ENCODE measurements at places on chromosomes 1 and 21.

- no peak for DNase-seq
Measured at GRCh38 chr21:43865540-43866259, 677 bp downstream of the AGPAT3 start.

DNA sequence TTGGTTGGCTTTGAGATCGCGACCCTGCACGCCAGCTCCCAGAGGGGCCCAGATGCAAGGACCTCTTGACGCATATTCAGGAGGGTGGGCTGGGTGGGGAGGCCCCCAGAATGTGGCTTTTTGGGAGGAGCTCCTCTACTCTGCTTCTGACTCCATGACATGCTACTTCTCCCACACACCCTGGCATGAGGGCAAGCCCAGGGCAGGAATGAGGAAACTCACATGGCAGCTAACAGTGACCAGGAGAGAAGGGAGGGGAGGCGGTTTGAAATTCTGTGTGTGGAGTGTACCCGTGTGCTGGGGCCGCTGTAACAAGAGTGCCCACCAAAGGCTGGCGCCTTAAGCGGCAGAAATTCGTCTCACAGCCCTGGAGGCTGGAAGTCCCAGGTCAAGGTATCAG, 61.3 kb upstream of the GPR153 start:
- no peak for DNase-seq

GRCh38 chr1:1881727-1882126, 9.2 kb downstream of the GNB1 start:
- DNase-seq: no peak

DNA sequence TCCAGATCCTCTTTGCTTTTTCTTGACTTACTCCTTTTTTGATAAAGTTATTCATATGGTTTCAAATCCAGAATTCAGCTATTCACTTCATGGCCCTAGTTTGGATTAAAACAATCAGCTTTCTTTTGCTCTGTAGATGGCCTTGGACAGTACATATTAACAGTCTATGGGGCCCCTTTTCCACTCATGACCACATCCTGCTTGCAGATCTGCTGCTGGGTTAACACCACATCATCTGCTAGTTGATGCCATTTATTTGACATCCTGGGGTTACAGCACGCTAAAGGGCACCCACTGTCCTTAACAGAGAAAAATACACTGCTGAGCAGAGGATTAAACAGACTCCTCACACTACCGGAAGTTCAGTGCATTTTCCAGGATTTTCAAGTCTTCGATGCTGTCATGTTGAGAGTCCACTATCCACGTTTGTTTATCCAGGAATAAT, 941 bp upstream of the IFI16 start:
- no peak for DNase-seq

DNA sequence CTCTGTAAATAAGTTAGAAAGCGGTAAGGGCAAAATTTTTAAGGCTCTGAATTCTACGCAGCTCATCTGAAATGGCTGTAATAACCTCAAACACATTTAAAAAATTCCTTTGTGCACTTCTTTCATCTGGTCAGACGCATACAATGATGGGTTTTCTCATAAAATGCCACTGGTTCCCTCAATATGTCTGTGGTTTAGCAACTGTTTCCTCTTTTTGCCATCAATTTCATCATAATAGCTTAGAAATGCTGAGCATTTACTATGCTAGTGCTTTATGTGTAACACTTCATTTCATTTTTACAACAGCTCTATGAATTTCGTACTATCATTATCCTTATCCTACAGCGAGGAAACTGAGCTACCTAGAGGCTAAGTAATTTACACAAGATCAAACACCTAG, 35.3 kb upstream of the DMRTA2 start:
- DNase-seq: no peak
